Stimulated activated CD8-positive, alpha-beta memory T cell treated with anti-CD3 and anti-CD28 coated beads, Interleukin-7, amount 100 ng/mL, for 1 hour (primary cell): ENCODE measurements at places on chromosomes 16 and 17.
A peak's percentile ranks its signal among the peaks of the same experiment; 100 is the strongest.

GRCh38 chr16:354971-355461 is 2.5 kb upstream of the AXIN1 start:
- no peak for DNase-seq

DNA sequence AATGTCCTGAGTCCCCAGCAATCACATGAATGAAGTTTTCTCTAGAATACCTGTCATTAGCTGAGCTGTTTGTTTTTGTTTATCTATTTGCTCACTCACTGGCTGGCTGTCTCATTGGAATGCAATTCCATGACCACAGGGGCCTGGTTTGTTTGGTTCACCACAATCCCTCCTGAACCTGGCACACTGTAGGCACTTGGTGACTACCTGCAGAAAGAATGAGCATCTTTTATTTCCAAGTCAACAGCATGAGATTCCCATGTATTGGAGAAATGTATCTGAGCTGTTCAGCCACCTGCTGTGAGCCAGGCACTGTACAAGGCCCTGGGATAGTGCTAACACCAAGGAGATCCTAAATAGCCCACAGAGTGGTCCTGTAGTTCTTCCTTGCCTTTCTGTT is 345.1 kb downstream of the XYLT1 start:
- DNase-seq, result no peak

DNA sequence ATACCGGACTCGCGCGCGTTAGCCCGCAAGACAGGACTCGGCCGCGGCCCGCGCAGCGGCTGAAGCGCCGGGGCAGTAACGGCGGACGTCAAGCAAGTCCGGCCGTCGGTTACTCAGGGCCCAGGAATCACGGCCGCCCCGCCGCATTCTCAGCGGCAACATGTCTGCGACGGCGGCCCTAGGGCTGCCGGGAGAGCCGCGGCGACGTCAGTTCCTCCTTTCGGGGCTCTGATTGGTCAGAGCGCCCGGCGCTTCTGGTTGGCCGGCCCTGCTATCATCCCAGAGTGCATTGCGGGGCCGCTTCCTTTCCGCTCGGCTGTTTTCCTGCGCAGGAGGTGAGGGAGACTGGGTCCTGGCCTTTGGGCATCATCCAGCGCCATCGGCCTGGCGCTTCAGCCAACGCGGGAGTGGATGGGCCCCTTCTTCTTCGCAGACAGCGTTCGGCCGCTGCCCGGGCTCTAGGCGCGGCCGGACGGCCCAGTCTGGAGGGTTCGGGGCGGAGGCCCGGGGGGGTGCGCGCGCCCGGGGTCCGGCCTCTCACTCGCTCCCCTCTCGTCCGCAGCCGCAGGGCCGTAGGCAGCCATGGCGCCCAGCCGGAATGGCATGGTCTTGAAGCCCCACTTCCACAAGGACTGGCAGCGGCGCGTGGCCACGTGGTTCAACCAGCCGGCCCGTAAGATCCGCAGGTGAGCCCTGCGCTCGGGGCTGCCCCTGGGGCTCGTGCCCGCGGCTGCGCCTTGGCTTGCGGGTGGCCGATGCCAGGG is at the start of gene RPL13:
RPL13 (plus strand) TSS at position 305 of the 764 bp plus-strand sequence; CDS start at position 583, 278 bp downstream.
- DNase-seq, result peak; percentile 81

DNA sequence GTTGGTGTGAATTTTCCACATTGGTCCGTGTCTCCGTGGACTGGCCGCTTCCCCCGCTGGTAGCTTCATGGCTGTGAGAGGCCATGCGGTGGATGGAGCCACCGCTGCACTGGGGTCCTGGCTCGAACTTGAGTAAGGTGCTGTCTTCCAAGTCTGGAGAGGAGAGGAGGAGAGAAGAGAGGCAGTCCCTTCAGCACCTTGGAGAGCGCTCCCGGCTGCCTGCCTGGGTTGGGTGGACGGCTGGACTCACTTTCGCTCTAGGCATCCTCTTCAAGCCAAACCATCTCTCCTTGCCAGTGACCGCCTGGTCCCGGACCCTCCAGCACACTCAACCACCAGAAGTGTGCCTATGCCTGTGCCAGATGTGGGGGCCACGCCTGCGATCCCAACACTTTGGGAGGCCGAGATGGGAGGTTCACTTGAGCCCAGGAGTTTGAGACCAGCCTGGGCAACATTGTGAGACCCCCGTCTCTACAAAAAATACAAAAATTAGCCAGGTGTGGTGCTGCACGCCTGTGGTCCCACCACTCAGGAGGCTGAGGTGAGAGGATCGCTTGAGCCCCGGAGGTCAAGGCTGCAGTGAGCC is 6.2 kb downstream of the JPH3 start:
- DNase-seq, result peak; percentile 4

DNA sequence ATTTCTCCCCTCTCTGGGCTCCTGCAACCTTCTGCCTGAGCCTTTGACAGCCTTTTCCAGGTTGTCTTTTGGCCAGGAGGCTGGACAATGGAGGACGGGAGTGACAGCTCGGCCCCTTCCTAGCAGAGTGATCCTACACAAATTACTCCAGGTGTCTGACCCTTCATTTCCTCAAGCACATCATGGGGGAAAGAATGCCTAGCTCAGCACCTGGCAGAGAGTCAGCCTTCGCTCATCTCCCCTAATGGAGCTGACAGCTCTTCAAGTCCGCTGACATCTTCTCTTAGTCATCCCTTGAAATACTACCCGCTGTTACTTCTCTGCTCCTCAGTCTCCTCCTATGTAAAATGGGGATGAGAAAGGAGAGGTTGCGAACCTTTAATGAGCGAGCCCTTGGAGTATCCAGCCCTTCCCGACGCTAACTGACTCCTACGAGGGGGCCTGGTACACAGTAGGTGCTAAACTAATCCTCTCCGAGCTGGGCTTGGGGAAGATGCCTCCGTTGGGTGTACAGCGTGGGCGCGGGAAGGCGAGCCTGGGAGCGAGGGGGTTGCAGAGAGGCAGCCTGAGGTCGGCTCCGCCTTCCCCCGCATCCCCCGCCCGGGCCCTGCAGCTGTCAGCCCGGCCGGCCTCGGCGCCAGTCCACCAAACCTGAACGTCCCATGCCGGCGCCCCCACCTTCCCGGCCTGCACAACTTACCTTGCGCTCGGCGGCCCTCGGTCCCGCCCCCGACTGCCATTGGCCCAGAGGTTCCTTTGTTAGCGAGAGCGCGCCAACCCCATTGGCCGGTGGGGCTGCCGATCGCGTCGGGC is 480 bp upstream of the MPRIP start:
- peak; percentile 93 for DNase-seq

DNA sequence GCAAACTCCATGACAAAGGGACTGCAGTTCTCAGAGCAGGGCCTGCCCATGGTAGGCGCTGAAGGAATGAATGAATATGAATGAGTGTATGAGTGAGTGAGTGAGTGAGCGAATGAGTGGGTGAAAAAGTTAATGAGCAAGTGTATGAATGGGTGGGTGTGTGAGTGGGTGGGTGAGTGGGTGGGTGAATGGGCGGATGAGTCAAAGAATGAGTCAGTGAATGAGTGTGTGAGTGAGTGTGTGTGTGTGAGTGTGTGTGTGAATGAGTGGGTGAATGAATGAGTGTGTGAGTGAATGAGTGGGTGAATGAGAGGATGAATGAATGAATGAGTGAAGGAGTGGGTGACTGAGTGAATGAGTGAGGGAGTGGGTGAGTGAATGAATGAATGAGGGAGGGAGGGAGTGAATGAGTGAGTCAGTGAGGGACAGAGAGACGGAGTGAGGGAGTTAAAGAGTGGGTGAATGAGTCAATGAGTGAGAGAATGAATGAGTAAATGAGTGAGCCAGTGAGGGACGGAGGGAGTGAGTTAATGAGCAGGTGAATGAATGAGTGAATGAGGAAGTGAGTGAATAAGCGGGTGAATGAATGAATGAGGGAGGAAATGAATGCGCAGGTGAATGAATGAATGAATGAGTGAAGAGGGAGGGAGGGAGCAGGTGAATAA is 11.1 kb upstream of the CHMP6 start:
- DNase-seq, result no peak

DNA sequence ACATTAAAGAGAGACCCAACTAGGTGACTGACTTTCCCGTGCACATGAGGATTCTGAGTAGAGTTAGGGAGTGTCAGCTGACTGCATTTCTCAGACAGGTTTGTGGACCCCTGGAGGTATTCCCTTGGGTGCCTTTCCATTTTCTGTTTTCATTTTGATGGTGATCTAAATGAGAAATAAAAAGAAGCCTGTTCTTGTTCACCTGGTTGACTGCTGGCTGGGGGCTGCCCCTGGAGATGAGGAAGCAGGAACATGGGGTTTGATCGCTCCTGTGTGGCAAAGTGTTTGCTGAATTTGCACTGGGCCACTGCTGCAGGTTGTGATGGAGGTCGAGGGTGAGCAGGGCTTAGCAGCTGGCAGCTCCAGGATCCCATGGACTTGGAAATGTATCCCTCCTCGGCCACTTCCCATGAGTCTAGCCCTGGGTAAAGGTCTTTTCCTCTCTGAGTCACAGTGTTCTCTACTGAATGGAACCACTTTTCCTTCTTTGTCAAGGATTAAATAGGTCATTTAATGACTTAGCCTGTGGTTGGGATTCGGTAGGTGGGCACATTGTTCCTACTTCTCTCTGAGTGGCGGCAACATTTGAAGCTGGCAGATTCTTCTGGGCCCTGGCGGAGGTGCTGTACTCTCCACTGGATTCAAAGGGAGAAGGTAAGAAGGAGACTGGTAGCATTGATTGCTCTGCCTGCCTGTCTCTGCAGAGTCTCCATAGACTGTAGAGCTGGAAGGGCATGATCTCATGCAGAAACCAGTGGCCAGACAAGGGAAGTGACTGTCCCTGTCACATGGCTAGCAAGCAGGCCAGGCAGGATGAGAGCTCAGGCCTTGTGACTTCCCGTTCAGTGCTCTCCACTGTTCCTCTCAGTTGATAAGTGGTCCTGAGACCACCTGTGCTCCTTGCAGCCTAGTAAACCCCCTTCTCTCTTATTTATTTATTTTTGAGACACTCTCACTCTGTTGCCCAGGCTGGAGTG is 17.9 kb downstream of the SNX29 start:
- DNase-seq, result no peak

DNA sequence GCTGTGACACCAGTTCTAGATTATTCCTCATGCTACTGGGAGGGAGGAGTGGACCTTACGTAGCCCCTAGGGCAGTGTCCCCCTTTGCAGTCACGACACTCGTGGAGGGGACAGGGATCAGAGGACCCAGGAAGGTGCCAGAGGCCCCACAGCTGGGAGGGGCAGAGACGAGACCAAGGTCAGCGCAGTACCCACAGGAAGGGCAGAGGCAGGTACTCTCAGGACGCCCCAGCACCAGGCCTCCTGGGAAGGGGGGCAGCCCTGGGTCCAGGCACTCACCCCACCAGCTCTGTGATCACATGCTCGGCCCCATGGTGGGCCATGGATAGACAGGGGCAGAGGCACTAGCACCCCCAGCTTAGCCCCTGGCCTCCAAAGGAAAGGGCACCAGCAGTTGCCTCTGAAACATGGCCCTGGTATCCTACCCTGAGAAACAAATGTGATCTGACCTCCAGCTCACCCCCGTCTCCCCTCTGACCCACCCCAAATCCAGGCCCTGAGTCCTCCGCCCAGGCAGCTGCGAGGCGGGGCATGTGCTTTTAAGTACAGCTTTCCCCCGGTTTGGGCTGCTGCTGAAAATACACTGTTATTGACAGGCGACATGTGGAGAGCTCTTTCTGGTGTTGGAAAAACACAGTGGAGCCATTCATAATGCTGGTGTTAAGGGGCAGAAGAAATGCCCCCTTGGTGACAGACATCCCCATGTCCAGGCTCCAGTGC is 361.9 kb downstream of the C16orf95 start:
- no peak for DNase-seq

GRCh38 chr17:32516940-32517701 is 30.3 kb downstream of the CDK5R1 start:
- DNase-seq, result no peak

DNA sequence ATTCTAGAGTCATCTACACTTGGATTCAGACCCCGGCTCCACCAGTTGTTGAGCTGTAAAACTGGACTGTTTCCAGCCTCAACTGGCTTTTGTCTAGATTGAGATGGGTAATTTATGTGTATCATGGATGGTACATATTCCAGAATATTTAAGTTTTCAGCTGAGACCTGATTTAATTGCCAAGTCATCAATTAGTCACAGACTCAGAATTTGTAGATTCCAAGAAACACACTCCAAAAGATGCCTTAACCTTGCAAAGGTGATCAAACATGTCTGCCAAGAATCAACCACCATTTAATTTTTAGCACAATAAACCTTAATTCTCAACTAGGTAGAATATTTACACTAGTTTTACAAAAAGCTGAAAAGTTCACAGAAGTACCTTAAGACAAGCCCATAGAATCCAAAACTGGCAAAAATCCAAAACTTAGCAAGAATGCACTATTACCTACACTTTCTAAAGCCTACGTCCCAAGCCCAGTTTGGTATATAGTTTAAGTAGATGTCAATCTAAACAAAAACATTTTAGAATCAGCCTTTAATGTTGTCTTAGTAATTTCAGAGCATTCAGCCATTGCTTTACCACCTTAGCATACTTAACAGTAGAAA is 17.7 kb downstream of the SIAH1 start:
- DNase-seq, result no peak

- no peak for DNase-seq
These were observed 831 bp downstream of the RPL13 start for GRCh38 chr16:89561142-89561883.

DNA sequence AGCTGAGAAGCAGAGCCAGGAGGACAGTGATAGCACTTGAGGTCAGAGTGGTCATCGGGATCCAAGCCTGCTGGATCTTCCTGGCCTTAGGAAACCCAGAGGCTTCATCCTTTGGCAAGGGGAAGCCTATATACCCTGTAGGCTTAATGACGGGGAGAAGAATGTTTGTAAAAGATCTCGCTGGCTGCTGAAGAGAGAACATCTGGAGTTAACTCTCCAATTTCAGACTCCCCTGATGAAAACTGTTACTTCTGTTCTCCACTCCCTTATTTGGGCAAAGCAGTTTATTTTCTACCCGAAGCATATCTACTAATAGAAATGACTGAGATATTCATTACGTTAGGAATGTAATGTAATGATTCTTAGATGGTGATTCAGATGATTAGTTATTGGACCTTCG is 487.0 kb downstream of the CDH13 start:
- DNase-seq, result no peak

GRCh38 chr17:20612635-20613034 is 33.1 kb downstream of the CDRT15L2 start:
- no peak for DNase-seq

DNA sequence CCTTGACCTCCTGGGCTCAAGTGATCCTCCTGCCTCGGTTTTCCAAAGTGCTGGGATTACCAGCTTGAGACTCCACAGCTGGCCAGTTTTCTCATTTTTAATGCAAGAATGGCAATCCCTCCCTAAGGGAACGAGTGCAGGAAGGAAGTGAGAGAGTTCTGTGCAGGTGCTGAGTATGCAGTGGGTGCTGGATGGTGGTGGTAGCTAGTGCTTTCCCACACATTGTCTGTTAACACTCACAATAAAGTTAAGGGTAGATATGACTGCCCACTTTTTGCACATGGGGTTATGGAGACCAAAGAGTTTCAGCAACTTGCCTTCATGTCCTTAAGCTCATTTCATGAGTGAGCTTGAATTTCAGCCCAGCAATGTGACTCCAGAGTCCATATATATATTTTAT is 18.5 kb downstream of the RGS9 start:
- no peak for DNase-seq

GRCh38 chr16:83220066-83220465 is 587.7 kb upstream of the HSBP1 start:
- no peak for DNase-seq

DNA sequence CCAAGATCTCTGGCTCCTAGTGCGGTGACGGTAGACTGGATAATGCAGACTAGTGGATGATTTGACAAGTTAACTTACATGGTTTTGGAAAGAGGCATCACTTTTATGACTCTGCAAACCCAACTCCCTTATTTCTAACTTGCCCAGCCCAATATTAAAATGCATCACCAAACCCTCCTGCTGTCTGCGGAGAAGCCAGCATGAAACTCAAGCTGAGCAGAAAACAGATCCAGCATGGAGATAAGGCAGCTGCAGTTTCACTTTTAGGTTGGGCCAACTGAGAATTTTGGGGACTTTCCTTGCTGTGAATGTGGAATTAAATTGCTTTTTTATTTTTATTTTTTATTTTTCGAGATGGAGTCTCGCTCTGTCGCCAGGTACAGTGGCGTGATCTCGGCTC is 27.8 kb downstream of the CDH1 start:
- no peak for DNase-seq
